ENCODE measurements at places on chromosomes 3 and 15.

GRCh38 chr3:161296814-161297213, 74.5 kb downstream of the SPTSSB start:
- no peak overlapping the region for H3K27ac ChIP-seq
- no peaks in the 10 kb centered on the region for H3K27me3 ChIP-seq
- H3K4me1 ChIP-seq: no peaks in the 10 kb centered on the region
- H3K4me3 ChIP-seq: no peak overlapping the region
- H3K36me3 ChIP-seq: no peaks in the 10 kb centered on the region

- peaks cover 31% of the 10 kb centered on the region for H3K36me3 ChIP-seq
- H3K27ac ChIP-seq: no peak overlapping the region
- H3K27me3 ChIP-seq: no peaks in the 10 kb centered on the region
- H3K4me1 ChIP-seq: no peaks in the 10 kb centered on the region
Measured at GRCh38 chr3:169998668-169999131, 32.1 kb downstream of the SEC62 start.

GRCh38 chr3:72004749-72005292, 219.9 kb upstream of the PROK2 start:
- no peak overlapping the region for H3K4me3 ChIP-seq
- no peak for DNase-seq
- H3K27ac ChIP-seq: no peak overlapping the region
- H3K36me3 ChIP-seq: no peaks in the 10 kb centered on the region

- DNase-seq: no peak
- H3K4me1 ChIP-seq: peaks cover 11% of the 10 kb centered on the region
- no peaks in the 10 kb centered on the region for H3K27me3 ChIP-seq
- H3K36me3 ChIP-seq: no peaks in the 10 kb centered on the region
- H3K4me3 ChIP-seq: no peak overlapping the region
- no peak overlapping the region for H3K27ac ChIP-seq
Measured at GRCh38 chr3:67109651-67110204, 111.6 kb downstream of the KBTBD8 start.

DNA sequence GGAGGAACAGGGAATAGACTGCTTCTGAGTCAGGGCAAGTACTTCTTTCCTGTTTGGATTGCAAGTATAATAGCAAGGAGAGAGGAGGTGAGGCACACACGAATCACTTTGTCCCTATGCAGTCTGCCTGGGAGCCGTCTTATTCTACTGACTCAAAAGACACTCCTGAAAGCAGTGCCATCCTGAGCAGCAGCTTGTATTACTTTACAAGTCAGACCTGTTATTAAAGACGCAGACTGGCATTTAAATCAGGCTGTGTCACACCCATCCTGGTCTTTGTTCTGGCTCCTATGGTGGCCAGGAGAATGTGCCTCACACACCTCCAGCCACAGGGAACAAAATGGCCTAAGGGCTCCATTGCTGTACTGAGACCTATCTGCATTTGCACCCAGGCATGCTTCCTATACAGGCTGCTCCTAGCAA, 17.9 kb upstream of the SQOR start:
- no peak for DNase-seq
- H3K4me3 ChIP-seq: no peak overlapping the region
- H3K36me3 ChIP-seq: no peaks in the 10 kb centered on the region
- H3K27ac ChIP-seq: no peak overlapping the region
- H3K27me3 ChIP-seq: no peaks in the 10 kb centered on the region
- peaks cover 3% of the 10 kb centered on the region for H3K4me1 ChIP-seq

DNA sequence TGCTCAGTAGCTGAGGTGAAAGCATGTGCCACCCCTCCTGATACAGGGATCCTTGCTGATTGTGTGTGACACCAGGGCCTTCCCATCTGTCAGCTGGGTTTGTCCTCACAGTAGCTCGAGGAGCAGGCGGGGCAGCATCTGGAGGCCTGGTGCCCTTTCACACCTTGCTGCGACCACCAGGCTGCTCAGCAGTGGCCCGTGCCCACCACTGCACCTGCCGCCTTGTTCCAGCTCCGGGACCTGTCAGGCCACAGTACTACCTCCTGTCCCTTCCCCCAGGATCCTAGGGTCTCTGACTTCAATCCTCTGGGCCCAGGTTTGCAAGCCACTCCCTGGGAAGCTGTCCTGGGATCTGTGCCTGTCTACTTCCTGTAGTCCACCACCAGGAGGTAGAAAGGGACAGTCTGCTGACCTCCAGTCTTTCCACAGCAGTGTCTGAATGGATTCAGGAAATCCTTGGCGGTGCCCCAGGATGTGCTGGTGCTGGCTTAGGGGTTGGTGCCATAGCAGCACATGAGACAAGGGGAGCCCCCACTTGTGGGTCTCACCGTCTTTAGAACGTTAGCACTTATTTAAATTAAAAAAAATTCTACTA, 27.5 kb downstream of the APBA2 start:
- no peaks in the 10 kb centered on the region for H3K36me3 ChIP-seq
- H3K27ac ChIP-seq: no peak overlapping the region
- H3K27me3 ChIP-seq: peaks cover 10% of the 10 kb centered on the region
- H3K4me3 ChIP-seq: no peak overlapping the region

DNA sequence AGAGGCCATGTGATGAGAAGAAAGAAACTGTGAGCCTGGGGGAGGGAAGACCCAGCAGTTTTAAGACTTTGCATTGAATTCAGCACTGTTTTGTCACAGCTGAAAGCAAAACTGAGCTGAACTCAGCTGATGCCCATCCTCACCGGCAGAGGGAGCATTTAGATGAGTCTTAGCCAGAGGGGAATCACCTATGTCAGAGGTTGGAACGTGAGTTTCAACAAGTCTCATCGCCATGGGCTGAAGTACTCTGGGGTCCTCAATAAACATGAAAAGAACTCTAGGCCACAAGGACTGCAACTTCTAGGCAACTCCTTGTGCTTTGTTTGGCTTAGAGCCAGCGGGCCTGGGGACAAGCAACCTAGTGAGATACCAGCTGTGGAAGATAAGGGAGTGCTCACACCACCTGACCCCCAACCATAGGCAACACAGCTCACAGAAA, 324.5 kb downstream of the TBL1XR1 start:
- H3K27me3 ChIP-seq: no peaks in the 10 kb centered on the region

DNA sequence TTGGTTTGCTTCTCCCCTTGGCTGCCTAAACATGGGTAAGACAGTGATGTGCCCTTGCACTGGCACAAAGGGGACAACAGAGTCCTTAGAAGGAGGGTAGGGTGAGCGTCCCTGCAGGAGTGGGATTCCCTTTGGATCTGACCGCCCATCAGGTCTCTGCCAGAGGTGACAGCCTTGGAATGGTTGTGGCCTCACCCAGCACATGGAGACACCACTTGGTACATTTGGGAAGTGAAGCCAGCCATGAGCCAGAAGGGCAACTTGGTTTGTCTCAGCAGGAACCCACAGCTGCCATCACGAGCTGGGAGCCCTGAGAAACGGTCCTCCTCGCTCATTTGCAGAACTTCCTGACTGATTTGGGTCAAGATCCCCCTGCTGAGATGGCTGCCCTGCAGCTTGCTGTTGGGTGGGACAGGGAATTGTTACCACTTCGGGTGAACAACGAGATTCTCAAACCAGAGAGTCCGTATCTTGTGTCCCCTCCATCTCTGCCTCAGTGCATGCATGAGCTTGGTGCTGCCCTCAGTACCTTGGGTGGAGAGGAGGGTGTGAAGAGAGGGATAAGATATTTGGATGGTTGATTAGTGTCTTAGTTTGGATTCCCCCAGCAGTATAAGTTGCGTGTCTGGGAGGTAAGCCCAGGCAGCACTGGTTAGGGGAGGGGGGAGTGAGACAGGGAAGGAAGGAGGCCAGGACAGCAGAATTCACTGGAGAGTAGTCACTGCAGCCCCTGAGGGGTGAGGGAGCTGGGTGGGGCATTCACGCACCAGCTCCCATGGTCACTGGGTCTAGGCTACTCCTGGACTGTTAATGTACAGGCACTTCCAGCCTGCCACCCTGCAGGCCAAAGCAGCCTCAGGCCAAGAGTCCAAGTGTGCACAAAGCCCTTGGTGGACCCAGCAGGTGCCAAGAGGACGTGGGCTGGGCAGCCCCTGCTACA, 168.8 kb upstream of the TOPAZ1 start:
- DNase-seq: no peak
- H3K27ac ChIP-seq: no peak overlapping the region
- H3K4me1 ChIP-seq: no peaks in the 10 kb centered on the region
- no peak overlapping the region for H3K4me3 ChIP-seq
- H3K27me3 ChIP-seq: no peaks in the 10 kb centered on the region

DNA sequence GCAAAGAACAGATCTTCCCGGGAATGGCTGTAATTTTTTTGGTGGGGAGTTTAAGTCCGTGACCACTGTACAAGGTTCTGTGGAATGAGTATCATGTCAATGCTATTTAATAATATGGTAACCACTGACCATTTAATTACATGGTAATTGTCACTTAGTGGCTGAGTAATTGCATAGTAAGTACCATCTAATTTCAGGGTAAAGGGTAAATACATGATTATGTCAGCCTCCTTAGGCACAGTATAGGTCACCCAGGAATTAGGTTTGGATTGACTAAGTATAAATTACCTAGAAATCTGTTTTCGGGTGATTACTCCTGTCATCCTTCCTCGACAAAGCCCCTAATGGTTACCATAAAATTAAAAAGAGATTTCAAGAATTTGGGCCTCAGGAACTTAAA, 120.1 kb upstream of the AGBL1 start:
- H3K27me3 ChIP-seq: no peaks in the 10 kb centered on the region
- no peaks in the 10 kb centered on the region for H3K36me3 ChIP-seq
- H3K4me3 ChIP-seq: no peak overlapping the region
- H3K27ac ChIP-seq: no peak overlapping the region
- DNase-seq: no peak

DNA sequence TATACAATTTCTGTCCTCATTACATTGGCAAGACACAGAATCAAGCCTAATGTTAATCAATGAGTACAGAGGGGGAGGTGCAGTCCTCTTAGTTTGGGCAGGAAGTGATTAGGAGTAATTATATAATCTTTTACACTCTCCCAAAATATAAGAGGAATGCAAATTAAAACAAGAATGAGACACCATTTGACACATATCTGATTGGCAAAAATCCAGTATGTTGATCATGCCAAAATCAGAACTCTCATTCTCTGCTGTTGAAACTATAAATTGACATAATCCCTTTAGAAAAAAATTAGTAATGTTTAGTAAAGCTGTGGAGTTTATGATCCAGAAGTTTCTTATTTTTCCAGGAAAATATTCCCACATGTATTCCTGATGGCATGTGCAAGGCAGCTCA, 373.4 kb downstream of the EPHA6 start:
- H3K4me1 ChIP-seq: no peaks in the 10 kb centered on the region
- H3K27ac ChIP-seq: no peak overlapping the region
- DNase-seq: no peak
- H3K36me3 ChIP-seq: no peaks in the 10 kb centered on the region
- H3K27me3 ChIP-seq: no peaks in the 10 kb centered on the region

- no peak for DNase-seq
- peaks cover 30% of the 10 kb centered on the region for H3K36me3 ChIP-seq
- peak overlapping the region; percentile 96 for H3K27ac ChIP-seq
- no peaks in the 10 kb centered on the region for H3K27me3 ChIP-seq
- no peak overlapping the region for H3K4me3 ChIP-seq
Measured at GRCh38 chr3:141414800-141415462, 46.6 kb downstream of the ZBTB38 start.

DNA sequence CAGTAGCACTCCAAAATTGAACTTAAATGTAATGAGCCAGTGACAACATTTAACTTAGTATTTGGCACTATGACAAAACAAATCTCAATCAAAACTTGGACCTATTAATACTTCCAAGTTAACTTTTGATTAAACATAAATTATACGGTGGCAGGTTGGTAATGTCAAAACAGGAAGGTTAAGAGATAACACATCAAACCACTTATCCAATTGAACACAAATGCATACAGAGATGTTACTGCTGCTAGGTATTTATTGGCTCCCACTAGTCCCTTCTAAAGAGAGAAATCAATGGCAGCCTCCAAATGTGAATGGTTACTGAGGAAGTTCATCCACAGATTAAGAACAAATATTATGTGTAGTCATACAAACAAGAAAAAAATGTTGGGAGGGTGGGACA, 1.8 kb downstream of the GSK3B start:
- H3K4me3 ChIP-seq: peak overlapping the region; percentile 95
- no peaks in the 10 kb centered on the region for H3K27me3 ChIP-seq
- H3K27ac ChIP-seq: peak overlapping the region; percentile 92
- DNase-seq: no peak
- peaks cover 21% of the 10 kb centered on the region for H3K4me1 ChIP-seq
- no peaks in the 10 kb centered on the region for H3K36me3 ChIP-seq

DNA sequence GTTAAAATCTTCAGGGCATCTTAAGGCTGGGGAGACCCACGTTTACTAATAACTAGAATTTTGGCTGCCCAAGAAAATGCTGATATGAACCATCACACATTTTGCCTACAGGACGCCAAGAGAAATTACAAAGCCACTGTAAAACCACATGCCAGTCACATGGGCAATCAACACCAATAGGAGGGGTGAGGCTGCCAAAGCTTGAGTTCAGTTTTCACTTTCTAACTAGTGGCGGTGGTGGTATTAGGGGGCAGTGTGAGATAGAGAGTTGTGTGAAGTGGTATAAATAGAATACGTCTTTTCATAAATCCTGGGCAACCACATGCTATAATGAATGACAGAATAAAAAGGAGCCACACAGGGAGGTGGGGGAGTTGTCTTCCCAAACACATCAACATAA, 147.3 kb downstream of the WNT5A start:
- no peak overlapping the region for H3K4me3 ChIP-seq
- no peaks in the 10 kb centered on the region for H3K27me3 ChIP-seq
- no peaks in the 10 kb centered on the region for H3K4me1 ChIP-seq

DNA sequence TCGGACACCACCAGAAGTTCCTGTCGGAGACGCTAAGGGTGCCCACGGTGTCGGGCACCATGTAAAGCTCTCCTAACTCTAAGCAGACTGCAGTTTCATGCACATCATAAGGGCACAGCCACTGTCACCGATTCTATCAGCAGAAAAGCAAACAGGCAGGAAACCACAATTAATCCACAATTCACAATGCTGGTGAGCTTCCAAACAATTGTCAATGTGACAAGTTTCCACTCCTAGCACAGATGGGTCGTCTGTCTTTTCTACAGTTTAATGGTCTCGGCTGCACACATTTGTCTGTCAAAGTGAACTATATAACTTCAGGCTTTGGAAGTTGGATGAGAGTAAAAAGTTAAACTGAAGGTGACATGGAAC, 8.8 kb upstream of the OCA2 start:
- peak overlapping the region; percentile 58 for H3K4me3 ChIP-seq
- H3K36me3 ChIP-seq: peaks cover 17% of the 10 kb centered on the region
- DNase-seq: no peak
- peak overlapping the region; percentile 81 for H3K27ac ChIP-seq
- H3K27me3 ChIP-seq: no peaks in the 10 kb centered on the region

GRCh38 chr3:151248772-151249337, 29.5 kb downstream of the P2RY14 start:
- H3K4me3 ChIP-seq: no peak overlapping the region
- no peaks in the 10 kb centered on the region for H3K27me3 ChIP-seq

DNA sequence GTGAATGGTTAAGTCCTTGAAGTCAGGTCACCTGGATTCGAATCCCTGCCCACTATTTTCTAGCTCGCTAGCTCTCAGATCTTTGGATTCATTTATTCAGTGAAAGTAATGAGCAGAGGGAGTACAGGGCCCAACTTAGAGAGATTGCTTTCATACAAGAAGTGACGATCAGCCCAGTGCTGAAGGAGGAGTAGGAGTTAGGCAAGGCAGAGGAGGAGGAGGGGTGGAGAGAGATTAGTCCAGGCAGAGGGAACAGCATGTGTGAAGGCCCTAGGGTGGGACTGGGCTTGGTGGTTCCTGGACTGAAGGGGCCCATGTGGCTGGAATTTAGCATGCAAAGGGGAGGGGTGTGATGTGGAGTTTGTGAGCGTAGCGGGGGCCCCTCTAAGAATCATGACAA, 3.8 kb upstream of the CHRNA5 start:
- H3K27ac ChIP-seq: no peak overlapping the region
- no peaks in the 10 kb centered on the region for H3K27me3 ChIP-seq
- peaks cover 9% of the 10 kb centered on the region for H3K4me1 ChIP-seq
- H3K36me3 ChIP-seq: no peaks in the 10 kb centered on the region
- no peak overlapping the region for H3K4me3 ChIP-seq

Data from tibial artery (tissue), 4 donors.